Mammary epithelial cell (primary cell): ENCODE measurements at places on chromosomes 1 and 21.

DNA sequence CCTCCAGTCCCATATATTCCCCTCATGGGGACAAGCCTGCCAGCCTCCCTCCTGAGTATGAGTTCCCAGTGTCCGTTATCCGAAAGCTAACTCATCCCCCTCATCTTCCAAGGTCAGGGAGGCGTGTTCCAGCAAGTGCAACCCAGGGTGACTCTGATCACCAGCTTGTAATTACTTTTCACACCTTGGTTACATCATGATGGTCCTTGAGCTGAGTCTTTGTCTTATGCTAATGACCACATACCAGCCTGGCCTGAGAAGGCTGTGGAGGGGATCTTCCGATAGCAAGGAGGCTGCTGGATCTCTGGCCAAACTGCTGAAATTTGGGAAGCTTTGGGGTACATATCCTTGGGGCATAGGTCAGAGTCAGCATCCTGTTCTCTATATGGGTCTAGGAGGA lies 99.6 kb downstream of the DDX20 start:
- DNase-seq: no peak

- DNase-seq: no peak
Observed at GRCh38 chr1:171252482-171252881, 4.2 kb downstream of the FMO1 start.

DNA sequence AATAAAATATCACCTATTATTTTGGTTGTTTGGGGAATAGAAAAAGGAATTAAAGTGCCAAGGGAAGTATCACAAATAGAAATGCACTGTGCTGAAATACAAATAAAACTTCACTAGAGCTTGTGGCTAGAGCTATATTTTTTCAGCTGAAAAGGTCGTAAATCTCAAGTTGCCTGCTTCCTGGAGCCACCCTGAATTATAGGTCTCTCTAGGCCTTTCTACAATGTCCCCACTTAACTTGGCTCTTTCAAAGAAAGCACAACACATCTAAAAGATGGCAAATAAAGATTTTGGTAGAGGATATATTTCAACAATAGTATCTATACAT lies 5.0 kb upstream of the RNF2 start:
- no peak for DNase-seq

GRCh38 chr1:223870617-223871574 lies 25.1 kb upstream of the TP53BP2 start:
- no peak for DNase-seq

- peak; percentile 45 for DNase-seq
Observed at GRCh38 chr1:207336559-207337467, 15.3 kb downstream of the CD55 start.

DNA sequence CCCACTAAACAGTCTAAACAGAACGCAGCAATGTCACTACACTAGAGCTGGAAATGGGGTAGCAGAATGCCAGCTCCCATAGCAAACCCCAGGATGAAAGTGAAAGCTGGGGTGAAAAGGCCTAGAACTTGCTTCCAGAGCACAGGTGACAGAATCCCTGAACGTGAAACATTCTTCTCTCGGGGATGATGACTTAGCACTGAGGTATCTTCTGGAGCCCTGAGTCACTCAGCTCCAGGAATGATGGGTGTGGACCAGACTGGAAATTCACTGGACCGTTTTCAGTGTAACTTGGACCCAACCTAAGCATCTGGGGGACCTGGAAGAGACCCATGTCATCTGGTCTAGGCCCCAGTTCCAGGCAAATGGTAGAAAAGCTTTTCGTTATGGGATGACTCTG lies 108.9 kb downstream of the CDC7 start:
- peak; percentile 68 for DNase-seq

DNA sequence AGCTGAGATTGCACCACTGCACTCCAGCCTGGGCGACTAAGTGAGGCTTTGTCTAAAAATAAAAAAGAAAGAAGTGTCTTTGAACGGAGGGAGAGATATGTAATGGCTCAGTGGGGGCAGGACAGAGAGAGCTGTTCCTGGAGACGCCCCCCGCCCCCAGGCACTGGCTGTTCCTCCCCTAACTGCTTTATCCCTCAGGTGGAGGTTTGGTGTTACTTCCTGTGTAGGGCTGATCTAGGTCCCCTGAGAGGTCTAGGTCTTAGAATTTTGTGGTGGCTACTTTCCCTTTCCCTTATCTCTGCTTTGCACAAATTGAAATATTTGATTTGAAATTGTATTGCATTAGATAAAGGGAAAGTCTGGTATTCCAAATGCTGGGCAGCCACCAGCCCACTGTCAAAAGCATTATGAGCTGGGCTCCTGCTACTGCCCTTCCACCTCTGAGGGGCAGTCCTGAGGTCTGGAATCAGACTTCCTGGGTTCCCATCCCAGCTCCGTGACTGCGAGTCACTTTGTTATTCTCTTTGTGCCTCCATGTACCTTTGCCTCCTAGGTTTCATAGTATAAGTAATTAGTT lies 134.8 kb upstream of the KIF26B start:
- no peak for DNase-seq

GRCh38 chr21:31023680-31024079 lies 14.6 kb downstream of the KRTAP19-8 start:
- no peak for DNase-seq
